NCI-H774 (cell line): ENCODE measurements at places on chromosomes 3 and 15.
A peak's percentile ranks its signal among the peaks of the same experiment; 100 is the strongest.

GRCh38 chr3:59444676-59445075, 394.9 kb upstream of the CFAP20DC start:
- DNase-seq: no peak

GRCh38 chr3:98501863-98502576, 4.5 kb downstream of the OR5K2 start:
- DNase-seq: no peak

DNA sequence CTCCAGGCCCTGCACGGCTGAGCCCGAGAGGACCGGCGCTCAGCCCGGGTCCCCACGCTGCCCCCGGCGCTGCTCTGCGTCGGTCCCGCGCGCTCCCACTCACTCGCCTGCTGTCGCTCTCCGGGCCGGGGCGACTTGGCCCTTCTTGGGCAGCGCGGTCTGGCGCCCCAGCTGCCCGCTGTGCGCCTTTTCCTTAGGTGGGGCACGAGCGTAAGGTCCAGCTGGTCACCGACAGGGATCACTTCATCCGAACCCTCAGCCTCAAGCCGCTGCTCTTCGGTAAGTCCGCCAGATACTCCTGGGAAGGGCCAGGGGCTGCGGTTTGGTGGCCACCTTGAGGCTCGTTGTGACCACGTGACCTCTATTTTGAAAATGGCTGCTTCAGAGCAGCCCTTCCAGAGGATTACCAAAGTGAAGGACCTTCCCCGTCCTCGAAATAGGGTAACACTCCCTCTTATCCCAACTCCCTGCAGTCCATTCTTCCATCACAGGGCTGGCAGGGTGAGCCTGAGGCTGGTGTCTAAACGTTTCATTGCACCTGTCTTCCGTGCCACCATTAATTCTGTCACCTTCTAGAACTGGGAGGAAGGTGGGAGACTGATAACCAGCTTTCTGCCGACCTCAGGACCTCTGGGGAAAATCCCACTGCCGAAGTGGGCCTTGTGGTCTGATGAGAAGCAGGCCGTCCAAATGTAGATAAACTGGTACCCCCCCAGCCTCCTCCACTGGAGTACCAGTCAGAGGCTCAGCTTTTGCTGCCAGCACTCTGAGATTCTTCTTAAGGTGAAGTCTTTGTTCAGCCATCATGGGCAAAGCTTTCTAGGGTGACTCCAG, 812 bp downstream of the P4HTM start:
- DNase-seq: no peak

- DNase-seq: no peak
Measured at GRCh38 chr3:39103791-39104552, 3.5 kb downstream of the GORASP1 start.

- peak; percentile 71 for DNase-seq
Measured at GRCh38 chr15:67690936-67691335, 134.4 kb upstream of the SKOR1 start.

DNA sequence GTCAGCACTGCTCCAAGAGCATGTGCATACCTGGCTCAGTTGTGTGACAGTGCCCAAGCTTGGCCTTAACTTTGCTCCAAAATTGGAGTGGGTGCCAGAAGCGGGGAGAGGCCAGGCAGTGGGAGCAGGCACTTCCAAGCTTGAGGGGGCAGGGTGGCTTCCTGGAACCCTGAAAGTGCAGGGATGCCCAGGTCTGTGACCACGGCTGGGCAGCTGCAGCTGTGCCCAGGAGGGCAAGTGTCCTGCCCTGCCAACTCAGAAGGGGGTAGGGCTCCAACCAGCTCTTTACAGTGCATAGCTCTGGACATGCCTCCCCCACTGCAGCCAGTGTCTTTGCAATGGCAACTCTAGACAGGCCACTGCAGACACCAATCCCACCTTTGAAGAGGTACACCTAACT, 478.6 kb downstream of the OTOL1 start:
- no peak for DNase-seq

GRCh38 chr15:66923438-66923881, 141.9 kb upstream of the SMAD3 start:
- DNase-seq: peak; percentile 8

DNA sequence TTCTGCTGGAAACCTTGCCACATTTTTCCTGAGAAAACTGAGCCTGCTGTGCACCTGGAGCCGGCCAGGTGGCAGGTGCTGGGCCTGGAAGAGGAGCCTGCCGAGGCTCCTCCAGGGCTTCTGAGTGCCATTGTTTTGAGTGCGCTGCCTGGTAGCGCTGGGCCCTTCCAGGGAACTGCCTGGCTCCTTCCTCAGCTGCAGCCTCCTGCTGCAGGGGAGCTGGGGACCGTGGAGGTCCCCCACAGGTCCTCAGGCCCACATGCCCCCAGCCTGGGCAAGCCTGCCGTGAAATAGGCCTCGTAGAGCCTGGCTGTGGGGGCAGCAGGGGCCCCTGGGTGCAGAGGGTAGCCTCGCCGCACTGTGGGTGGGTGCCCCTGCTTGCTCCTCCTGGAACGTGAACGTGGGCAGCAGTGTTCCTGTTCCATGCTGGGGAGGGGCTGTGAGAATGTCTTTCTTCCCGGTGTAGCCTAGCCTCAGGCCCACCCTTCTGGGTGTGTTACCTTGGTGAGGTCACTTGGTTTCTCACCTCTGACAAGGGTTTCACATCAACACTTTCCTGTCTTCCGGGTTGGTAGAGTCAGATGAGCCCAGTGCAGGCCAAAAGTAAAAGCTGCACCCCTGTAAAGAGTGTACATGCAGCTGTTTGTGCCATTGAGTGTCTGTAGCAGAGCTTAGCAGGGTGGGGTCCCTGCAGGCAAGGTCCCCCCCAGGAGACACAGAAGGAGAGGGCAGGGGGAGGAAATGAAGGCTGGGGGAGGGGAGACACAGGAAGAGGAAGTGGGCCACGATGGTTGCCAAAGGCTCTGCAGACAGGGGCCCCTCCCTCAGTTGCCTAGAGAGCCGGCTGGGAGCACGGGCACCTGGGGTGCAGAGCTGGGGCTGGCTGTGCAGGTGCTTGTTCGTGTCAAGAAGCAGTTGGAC, 34.5 kb downstream of the KLF13 start:
- DNase-seq: peak; percentile 56

- DNase-seq: no peak
Measured at GRCh38 chr15:94177112-94177511, 54.2 kb upstream of the MCTP2 start.
